Uterus (tissue), 4 donors: ENCODE measurements at places on chromosomes 13 and 19. TPM values are rescaled to one million over a fixed set of nuclear protein-coding genes. Genes with fewer than 3 reads are reported as not detected.

DNA sequence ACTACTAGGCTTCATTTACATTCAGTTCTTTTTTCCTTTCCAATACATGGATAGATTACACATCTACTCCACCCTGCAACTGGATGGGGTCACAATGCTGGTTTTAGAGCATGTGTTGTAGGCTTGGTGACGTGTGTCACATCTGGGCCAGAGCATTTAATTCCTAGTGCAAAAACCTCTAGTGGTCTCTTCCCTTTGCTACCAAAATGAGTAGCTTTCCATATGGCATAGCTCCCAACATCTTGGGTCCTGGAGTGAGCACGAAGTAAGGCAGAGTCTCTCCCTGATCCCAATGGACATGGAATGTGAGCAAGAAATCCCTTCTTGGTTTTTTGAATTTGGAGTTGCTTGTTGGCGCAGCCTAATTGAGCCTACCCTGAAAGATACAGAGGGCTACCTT, 51.7 kb downstream of the TNFSF11 start:
- H3K4me3 ChIP-seq: no peak overlapping the region
- no peak for DNase-seq
- H3K27me3 ChIP-seq: no peaks in the 10 kb centered on the region
- no peak overlapping the region for H3K27ac ChIP-seq
- H3K4me1 ChIP-seq: no peaks in the 10 kb centered on the region

GRCh38 chr19:46049597-46049996, 8.8 kb upstream of the IGFL4 start:
- H3K27me3 ChIP-seq: peaks cover 3% of the 10 kb centered on the region
- no peaks in the 10 kb centered on the region for H3K4me1 ChIP-seq
- H3K4me3 ChIP-seq: no peak overlapping the region

DNA sequence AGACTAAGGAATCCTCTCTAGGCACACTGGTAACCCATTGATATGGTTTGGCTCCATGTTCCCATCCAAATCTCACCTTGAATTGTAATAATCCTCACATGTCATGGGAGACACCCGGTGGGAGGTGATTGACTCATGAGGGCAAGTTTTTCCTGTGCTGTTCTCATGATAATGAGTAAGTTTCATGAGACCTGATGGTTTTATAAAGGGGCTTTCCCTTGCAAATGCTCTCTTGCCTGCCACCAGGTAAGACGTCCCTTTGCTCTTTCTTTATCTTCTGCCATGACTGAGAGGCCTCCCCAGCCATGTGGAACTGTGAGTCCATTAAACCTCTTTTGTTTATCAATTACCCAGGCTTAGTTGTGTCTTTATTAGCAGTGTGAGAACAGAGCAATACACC, 81.4 kb upstream of the GPC6 start:
- H3K36me3 ChIP-seq: no peaks in the 10 kb centered on the region
- DNase-seq: no peak
- no peak overlapping the region for H3K4me3 ChIP-seq
- H3K27me3 ChIP-seq: no peaks in the 10 kb centered on the region

- no peak overlapping the region for H3K27ac ChIP-seq
- no peak overlapping the region for H3K4me3 ChIP-seq
- H3K27me3 ChIP-seq: no peaks in the 10 kb centered on the region
- H3K4me1 ChIP-seq: no peaks in the 10 kb centered on the region
Measured at GRCh38 chr13:28161370-28161769, 23.0 kb downstream of the PAN3 start.

The LRRC4B gene
- 4.1 TPM for total RNA-seq

The SBSN gene
- total RNA-seq: not detected

DNA sequence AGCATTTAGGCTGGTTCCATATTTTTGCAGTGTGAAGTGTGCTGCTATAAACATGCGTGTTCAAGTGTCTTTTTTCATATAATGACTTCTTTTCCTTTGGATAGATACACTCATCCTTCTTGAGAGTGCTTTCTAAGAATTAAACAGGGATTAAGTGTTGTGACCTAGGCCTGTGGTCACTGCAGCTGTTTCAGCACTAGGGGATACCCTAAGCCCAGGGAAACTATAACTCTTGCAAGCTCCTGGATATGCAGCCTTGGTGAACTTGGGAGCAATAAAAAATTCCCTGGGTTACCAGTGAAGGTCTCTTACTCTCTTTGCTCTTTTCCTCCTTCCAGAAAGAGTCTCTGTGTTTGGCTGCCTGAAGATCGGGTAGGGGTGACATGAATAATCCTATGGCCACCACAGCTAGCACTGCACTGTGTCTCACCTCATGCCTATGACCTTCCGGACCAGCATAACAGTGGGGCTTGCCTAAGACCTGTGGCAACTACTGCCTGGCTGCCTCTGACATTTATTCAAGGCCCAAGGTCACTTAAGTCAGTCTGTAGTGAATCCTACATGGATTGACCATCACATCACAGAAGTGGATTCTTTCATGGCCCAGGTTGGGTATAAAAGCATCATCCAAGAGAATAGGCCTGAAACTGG, 799.7 kb downstream of the DACH1 start:
- no peaks in the 10 kb centered on the region for H3K27me3 ChIP-seq
- H3K4me1 ChIP-seq: no peaks in the 10 kb centered on the region
- DNase-seq: no peak
- H3K4me3 ChIP-seq: no peak overlapping the region
- H3K36me3 ChIP-seq: no peaks in the 10 kb centered on the region
- no peak overlapping the region for H3K27ac ChIP-seq

DNA sequence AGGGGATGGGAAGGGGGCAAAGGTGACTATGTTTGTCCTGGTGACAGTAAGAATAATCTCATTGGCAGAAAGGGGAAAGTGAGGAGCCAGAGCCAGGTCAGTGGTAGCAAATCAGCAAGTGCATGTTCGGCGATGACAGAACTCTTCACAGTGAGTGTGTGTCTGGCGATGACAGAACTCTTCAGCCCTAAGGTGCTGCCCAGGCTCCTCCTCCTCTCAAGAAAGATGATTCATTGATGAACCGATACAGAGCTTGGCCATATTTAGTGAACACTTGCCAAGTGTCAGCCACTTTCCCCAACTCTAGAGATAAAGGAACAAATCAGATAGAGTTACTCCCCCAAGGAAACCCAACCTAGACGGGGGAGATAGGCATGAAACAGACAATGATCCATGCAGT, 199.3 kb upstream of the UBL3 start:
- no peaks in the 10 kb centered on the region for H3K27me3 ChIP-seq
- no peaks in the 10 kb centered on the region for H3K4me1 ChIP-seq
- H3K27ac ChIP-seq: no peak overlapping the region
- DNase-seq: no peak
- H3K4me3 ChIP-seq: no peak overlapping the region

DNA sequence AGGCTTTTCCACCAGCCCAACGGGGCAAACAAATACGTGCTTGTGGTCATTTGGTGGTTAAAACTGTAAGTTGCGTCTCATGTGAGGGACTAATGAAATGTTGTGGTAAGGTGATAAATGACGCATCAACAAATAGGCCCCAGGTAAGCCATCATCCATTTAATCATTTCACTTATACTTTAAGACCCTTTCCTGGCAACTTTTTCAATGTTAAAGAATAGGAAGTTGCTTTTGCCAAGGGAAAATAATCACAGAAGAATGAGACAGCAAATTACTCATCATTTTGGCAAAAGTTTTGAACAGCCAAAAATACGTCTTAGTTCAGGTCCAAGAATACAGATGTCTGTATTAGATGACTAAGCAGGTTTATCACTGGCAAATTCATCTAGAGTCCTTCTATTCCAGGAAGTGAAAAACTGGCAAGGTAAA, 660.4 kb downstream of the SLITRK1 start:
- no peak overlapping the region for H3K4me3 ChIP-seq
- H3K36me3 ChIP-seq: no peaks in the 10 kb centered on the region
- no peaks in the 10 kb centered on the region for H3K4me1 ChIP-seq
- no peak for DNase-seq

The ZFP28 gene
- 45.3 TPM for total RNA-seq

The B3GNT3 gene
- not detected for total RNA-seq

The ZNF415 gene
- total RNA-seq: 10.0 TPM

DNA sequence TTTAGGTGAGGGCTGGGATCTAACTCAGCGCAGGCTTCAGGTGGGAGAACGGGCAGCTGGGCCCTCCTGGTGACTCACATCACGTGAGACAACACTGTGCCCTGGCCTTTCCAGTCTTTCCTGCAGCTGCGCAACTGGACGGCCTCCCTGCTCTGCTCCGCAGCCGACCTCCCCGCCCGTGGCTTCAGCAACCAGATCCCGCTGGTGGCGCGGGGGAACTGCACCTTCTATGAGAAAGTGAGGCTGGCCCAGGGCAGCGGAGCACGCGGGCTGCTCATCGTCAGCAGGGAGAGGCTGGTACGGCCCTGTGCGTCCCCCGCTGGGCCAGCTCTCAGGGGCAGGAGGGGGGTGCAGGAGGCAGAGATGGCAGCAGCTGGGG, 8.8 kb downstream of the SPPL2B start:
- peak; percentile 64 for DNase-seq
- peaks cover 4% of the 10 kb centered on the region for H3K4me1 ChIP-seq
- no peaks in the 10 kb centered on the region for H3K36me3 ChIP-seq
- no peak overlapping the region for H3K27ac ChIP-seq
- no peak overlapping the region for H3K4me3 ChIP-seq

The PEAK3 gene
- total RNA-seq: not detected

- no peaks in the 10 kb centered on the region for H3K4me1 ChIP-seq
- H3K4me3 ChIP-seq: no peak overlapping the region
- H3K27ac ChIP-seq: no peak overlapping the region
- H3K36me3 ChIP-seq: no peaks in the 10 kb centered on the region
- no peaks in the 10 kb centered on the region for H3K27me3 ChIP-seq
- DNase-seq: no peak
Measured at GRCh38 chr13:25168790-25169189, 3.3 kb downstream of the AMER2 start.

DNA sequence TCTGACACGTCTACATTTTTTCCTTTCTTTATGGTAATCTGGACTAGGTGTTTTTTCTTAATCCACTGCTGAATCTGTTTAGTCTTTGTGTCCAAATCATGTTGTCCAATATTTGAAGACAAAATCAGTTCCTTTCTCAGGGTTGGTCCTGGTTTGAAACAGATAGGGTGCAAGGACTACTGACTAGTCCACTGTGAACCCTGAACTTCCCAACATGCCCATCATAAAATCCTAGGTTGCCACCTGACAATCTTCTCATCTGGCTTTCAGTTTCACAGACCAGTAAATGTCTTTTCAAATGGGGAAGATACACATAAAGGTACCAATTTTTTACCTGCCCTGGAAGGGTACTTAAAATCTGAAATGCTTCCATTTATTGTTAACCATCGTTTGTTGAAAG, 12.7 kb downstream of the GTF3A start:
- DNase-seq: no peak
- H3K36me3 ChIP-seq: no peaks in the 10 kb centered on the region
- H3K4me1 ChIP-seq: no peaks in the 10 kb centered on the region
- H3K4me3 ChIP-seq: no peak overlapping the region

- no peak for DNase-seq
- no peaks in the 10 kb centered on the region for H3K36me3 ChIP-seq
- H3K27ac ChIP-seq: no peak within 1 kb of the TSS
- H3K27me3 ChIP-seq: peaks cover 4% of the 10 kb centered on the region
Measured at GRCh38 chr19:45498411-45499195, at the start of gene PPM1N. Gene PPM1N, plus strand, starts transcription at chr19:45498443. Its CDS starts 30 bp downstream, at chr19:45498473.

The BRCA2 gene
- 1.2 TPM for total RNA-seq

DNA sequence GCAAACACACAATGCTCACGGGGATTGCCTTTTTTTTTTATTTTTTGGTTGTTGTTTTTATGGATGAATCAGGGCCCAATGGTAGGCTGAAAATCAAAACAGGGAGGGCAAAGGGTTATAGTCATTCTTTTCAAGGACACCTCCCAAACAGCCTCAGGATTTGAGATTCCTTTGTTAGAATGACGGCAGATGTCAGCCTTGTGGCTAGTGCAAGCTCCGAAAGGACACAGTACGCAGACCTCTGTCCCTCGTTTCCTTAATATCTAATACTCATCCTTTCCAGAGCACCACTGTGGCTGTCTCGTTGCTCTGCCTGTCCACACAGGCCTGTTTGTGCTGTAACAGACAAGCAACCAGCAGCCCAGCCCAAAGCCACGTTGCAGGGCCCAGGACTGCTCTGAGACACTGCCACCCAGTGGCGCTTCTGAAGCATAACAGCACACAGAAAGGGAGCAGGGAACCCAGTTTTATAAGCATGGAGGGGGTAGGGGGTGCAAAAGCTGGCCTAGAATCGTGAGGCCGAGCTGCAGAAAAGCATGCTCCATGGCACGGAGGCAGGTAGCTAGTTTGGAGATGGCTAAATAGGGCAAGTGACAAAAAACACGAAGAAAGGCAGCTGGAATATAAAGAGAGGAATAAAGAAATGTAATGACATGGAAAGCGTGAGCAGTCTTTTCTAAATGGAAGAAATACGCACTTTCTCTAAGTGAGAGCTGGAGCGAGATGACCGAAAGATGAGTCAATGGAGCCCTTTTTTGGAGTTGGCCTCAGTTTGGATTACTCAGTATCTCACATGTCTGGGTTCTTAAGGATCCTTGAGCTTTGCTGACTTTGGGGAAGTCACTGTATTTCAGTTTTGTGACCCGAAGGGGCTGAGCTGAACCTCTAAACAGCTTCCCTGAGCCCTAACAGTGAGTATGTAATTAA, 40.7 kb upstream of the MEDAG start:
- H3K36me3 ChIP-seq: no peaks in the 10 kb centered on the region
- H3K27ac ChIP-seq: peak overlapping the region; percentile 97
- no peaks in the 10 kb centered on the region for H3K27me3 ChIP-seq
- H3K4me3 ChIP-seq: peak overlapping the region; percentile 7

The ZC3H13 gene
- total RNA-seq: 35.1 TPM

The ACOD1 gene
- not detected for total RNA-seq

DNA sequence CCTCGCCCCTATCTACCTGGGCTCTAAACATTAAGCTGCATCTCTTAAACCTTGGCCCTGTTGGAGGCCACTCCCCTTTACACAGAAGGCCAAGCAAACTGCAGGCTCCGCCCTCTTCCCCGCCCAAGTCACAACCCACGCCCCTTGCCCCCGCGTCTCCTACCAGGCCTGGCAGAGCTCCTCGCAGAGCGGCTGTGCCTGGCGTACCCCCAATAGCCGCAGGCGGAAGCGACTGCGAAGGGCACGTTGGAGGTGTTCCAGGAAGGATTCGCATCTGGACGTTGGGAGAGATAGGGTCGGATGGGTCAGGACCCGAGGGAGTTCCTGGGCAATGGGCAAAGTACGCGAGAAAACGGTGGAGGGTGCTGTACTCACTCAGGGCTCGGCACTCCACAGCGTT, 5.9 kb downstream of the RTBDN start:
- no peaks in the 10 kb centered on the region for H3K4me1 ChIP-seq
- H3K4me3 ChIP-seq: no peak overlapping the region
- H3K27ac ChIP-seq: no peak overlapping the region
- no peak for DNase-seq

The PSG7 gene
- total RNA-seq: not detected

- no peaks in the 10 kb centered on the region for H3K36me3 ChIP-seq
- no peaks in the 10 kb centered on the region for H3K27me3 ChIP-seq
- no peak overlapping the region for H3K27ac ChIP-seq
- DNase-seq: no peak
- no peaks in the 10 kb centered on the region for H3K4me1 ChIP-seq
- H3K4me3 ChIP-seq: no peak overlapping the region
Measured at GRCh38 chr19:34399886-34400285, 4.3 kb upstream of the PDCD2L start.

The ZMYM2 gene
- total RNA-seq: 175 TPM

The C19orf73 gene
- total RNA-seq: not detected

The SERPINE3 gene
- total RNA-seq: not detected
